Left cardiac atrium (tissue), 4 donors: ENCODE measurements at places on chromosomes 2 and 18. TPM values are rescaled to one million over a fixed set of nuclear protein-coding genes. Genes with fewer than 3 reads are reported as not detected.

Gene ZNF521
- total RNA-seq, result 34.4 TPM

Gene COL5A2
- 21.0 TPM for total RNA-seq

Gene RNU2-63P
- 2.4 TPM for total RNA-seq

Gene TBR1
- not detected for total RNA-seq

Gene TSPYL6
- not detected for total RNA-seq

- no peak for DNase-seq
Measured at GRCh38 chr2:174681099-174682006, 82.9 kb downstream of the CHRNA1 start.

DNA sequence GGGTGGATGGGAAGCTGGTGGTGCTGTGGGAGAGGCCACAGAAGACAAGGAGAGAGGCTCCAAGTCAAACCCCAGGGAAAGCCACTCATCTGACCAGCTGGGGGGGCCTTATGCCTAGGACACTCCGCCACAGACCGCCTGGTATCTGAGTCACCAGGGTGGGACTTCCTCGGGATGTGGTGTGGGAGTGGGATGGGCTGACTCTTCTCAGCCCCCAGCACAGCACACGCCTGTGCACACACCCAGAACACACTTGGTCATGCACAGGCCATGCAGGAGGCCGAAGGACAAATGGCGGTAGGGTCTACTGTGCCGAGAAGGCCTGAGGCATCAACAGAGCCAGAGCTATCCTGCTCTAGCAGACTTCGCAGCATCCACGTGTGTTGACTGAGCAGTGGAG is 136.4 kb downstream of the INHBB start:
- DNase-seq, result no peak

DNA sequence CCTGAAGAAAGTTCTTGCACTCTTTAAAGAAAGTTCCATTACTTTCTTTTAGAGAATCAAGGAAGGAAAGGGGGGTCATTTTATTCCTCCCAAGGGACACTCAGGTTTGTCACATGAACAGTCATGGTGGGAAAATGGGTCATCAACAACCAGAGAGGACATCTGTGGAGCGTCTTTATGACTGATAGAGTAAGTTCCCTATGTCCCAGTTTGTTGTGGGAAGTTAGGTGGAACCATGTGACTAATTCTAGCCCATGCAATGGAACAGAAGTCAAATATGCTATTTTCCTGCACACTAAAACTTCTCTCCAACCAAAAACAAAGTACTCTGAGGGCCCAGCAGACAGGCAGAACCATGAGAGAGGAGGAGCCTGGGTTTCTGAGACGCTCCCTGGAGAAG is 165.6 kb upstream of the SERTAD2 start:
- no peak for DNase-seq

DNA sequence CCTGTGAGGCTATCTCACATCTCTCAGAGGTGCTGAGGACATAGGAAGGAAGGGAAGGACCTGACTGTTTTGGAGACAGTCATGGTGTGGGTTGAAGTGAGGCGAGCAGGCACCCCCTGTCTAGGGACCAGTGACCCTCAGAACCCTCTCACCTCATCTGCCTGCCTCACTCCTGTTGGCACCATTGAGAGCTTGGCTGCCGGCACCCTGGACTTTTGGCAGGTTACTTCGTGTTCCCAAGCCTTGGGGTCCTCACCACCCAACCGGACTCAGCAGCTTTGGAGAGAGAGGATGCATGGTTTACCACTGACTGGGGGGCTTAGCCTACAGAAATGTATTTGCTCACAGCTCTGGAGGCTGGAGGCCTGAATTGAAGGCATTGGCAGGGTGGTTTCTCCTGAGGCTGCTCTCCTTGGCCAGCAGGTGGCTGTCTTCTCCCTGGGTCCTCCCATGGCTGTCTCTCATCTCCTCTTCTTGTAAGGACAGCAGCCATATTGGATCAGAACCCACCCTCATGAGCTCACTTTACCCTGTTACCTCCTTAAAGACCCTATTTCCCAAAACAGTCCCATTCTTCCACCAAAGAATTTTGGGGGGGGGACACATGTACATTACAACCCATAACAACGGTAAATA is 142.0 kb downstream of the TSN start:
- DNase-seq, result no peak

DNA sequence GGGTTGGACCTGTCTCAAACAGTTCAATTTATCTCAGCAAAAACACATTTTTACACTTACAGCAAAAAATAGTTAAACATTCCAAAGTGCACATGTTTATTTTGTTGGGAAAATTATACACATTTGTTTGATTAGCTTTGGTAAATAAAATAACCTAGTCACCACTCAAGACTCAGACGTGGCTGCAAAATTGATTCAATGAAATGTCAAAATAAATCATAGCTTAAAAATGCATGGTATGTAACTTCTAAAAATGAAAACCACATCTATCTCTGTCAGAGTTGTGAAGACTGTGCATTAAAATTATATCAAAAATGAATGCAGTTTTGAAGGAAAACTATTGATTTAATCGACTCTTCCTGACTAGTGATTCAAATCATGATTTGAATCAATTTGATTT is 56.7 kb downstream of the GALNT14 start:
- no peak for DNase-seq

- no peak for DNase-seq
Measured at GRCh38 chr2:183255411-183255810, 131.2 kb downstream of the NUP35 start.

- DNase-seq, result no peak
Measured at GRCh38 chr18:61827591-61827990, 65.2 kb downstream of the RNF152 start.

GRCh38 chr18:10094154-10094553 is 180.3 kb downstream of the VAPA start:
- DNase-seq, result no peak

GRCh38 chr2:20532634-20533437 is 86.0 kb downstream of the RHOB start:
- no peak for DNase-seq

GRCh38 chr2:145088756-145089155 is 568.8 kb upstream of the ZEB2 start:
- DNase-seq, result no peak

DNA sequence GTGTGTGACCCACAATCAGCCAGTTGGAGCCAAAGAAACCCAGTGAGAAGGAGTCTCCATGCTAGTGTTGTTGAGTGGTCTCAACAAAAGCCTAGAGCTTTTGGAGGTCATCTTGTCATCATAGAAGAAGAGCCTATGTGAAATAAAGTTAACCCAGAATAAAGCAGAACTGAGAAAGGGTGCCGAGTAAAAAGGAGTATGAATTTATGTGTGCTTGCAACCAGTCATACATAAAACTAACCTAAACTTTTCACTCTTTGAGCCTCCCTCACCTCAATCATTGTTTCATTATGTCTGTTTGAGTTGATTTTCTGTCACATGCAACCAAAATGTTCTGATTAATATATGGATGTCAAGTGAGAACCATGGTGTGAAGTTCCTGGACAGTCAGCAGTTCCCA is 599.3 kb upstream of the ZEB2 start:
- DNase-seq, result no peak
